HCT116 (cell line): ENCODE measurements at places on chromosomes 3 and 15. TPM values are rescaled to one million over a fixed set of nuclear protein-coding genes. Genes with fewer than 3 reads are reported as not detected.

The CP gene
- 0.52 TPM for total RNA-seq

The PBRM1 gene
- total RNA-seq = 40.0 TPM

The NEK11 gene
- total RNA-seq = 3.1 TPM

The SLCO2A1 gene
- total RNA-seq = 0.52 TPM

- DNase-seq = no peak
These were observed 28.7 kb upstream of the PFN2 start for GRCh38 chr3:149999421-149999820.

GRCh38 chr15:66252685-66253417, 699 bp downstream of the MEGF11 start:
- DNase-seq = peak; percentile 12

- no peak for DNase-seq
These were observed 108.3 kb downstream of the IGF2BP2 start for GRCh38 chr3:185716436-185717108.

DNA sequence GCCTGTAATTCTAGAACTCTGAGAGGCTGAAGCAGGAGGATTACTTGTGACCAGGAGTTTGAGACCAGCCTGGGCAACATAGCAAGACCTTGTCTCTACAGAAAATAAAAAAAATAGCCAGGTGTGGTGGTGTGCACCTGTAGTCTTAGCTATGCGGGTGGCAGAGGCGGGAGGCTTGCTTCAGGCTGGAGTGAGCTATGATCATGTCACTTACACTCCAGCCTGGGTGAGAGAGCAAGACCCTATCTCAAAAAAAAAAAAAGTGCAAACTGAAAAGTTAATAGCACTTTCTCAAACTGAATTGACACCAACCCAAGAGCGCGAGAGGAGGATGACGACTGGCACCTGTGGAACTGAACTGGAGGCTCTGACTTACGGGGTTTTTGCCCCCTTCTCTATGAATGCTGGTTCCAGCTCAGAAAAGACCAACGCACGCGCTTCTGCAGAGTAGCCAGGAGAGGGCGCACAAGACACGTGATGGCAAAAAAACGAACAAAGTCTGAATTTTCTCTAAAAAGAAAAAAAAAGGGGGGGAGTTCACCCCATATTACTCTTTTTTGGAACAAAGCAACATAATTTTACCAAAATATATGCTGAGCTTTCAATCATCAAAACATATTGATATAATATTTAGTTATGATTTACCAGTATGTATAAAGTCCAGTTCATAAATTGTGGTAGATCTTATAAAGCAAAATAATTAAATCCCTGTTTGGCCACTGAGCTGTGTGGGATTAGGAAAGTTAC, 23.7 kb downstream of the CFAP92 start:
- DNase-seq = peak; percentile 15

- no peak for DNase-seq
These were observed 18.7 kb downstream of the TMF1 start for GRCh38 chr3:69033470-69033869.

DNA sequence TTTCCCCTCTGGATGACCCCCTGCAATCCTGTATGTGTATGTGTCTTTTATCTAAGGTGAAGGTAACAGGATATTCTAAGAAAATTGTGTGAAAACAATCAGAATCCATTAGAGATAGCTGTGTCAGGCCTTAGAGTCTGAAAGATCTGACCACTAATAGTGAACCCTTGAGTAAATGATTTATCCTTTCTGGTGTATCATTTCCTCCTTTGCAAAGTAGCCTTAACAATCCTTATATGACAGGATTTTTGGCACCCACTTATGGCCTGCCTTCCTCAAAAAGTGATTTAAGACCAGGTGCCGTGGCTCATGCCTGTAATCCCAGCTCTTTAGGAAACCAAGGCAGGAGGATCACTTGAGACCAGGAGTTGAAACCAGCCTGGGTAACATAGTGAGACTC, 110.2 kb downstream of the RBPMS2 start:
- DNase-seq = no peak

DNA sequence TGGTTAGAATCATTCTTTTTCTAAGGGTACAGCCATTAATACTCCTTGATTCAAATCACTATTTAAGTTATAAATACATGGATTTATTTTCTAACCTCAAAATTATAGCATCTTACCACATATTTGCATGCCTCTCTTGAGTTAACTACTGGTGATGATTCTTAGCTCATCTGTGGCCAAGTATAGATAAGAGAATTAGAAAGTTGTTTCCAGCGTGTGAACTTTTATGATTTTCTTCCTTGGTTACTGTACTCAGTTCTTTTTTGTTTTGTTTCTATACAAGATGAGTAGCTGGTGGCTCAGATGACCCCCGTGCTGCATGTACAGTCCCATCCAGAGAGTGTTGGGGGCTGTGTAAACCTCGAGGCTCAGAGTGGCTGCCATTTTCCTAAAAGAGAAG, 124.6 kb downstream of the IGF1R start:
- no peak for DNase-seq

- no peak for DNase-seq
These were observed 163.1 kb downstream of the TLE3 start for GRCh38 chr15:69934607-69935006.

DNA sequence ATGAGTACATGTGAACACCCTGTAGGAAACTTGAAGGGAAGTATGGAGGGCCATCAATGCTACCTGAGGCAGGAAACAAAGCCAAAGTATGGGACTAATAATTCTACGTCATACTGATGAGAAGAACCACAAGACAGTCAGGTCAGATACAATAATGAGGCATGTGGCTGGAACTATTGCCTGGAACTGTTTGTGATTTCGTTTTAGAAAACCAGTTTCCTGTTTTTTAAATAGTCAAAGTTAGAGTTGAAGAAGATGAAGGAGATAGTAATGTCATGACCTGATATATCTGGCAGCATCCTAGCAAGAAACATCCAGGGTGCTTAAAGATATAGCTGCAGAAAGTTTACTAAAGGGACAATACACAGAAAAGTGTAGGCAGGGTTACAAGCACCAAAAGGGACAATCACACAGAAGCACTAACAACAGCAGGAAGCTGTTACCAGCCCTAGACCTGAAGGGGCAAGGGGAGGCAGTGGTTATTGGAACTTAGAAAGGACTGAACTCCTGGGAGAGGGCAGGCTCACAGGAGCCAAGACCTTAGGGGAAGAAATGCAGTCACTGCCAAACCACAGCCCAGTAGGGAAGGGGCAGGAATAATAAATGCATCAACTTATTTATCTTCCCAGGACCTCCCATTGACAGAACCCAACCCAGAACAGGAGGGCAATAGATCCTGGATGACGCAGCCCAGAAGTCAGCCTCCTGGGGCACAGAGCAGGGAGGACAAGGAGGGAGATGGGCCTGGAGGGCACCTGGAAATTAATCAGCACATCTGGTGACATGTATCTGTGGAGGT, 302.1 kb upstream of the STT3B start:
- no peak for DNase-seq

GRCh38 chr15:101264011-101264410, 12.2 kb upstream of the CHSY1 start:
- DNase-seq = no peak
